NCI-H524 treated with DMSO at 0.1 percent for 48 hours (cell line): ENCODE measurements at places on chromosomes 13 and 19.

GRCh38 chr19:8528500-8528899 lies 14.5 kb upstream of the ZNF414 start:
- DNase-seq: no peak

DNA sequence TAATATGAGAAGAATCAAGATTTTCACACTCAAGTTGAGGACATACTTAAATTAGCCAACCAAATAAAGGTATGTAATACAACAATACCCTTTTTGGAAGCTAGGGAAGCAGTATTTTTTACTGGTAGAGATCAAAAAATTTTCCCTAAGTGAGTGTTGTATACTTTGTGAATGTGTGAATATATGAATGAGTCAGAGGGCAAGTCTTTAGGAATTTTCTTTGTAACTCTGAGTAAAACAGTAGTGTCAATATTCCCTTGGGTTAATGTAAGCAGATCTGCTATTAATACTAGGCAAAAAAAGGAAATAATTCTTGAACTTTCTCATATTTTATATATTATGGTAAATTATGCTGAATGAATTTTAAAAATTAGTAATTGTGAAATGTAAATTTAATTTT lies 1161.8 kb upstream of the MIR17HG start:
- no peak for DNase-seq

DNA sequence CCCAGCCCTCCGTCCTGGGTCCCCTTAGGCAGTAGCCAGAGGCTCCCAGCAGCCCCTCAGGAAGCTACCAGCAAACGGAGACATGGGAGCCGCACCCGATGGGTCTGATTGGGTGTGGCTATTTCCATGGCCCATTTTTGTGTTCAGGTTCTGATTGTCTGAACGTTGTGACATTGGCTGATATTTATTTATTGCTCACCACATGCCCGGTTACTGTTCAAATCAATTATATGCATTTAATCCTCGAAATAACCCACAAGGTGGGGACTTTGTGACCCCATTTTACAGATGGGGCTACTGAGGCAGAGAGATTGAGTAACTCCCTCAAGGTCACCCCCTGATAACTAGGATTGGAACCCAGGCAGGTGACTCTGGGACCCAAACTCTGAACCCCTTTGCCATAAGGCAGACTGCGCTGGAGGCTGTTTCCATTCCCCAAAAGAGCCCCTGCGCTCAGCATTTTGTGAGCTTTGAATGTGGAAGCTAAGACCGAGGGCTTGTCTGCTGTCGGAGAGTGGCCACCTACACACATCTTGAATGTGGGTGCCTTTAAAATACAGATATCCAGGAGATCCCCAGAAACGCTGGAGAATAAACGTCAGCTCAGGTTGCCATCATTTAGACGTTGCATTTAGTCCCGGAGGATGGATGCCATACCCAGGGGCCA lies 13.6 kb upstream of the MCF2L start:
- no peak for DNase-seq

GRCh38 chr19:15404097-15404779 lies 14.6 kb downstream of the AKAP8L start:
- no peak for DNase-seq

DNA sequence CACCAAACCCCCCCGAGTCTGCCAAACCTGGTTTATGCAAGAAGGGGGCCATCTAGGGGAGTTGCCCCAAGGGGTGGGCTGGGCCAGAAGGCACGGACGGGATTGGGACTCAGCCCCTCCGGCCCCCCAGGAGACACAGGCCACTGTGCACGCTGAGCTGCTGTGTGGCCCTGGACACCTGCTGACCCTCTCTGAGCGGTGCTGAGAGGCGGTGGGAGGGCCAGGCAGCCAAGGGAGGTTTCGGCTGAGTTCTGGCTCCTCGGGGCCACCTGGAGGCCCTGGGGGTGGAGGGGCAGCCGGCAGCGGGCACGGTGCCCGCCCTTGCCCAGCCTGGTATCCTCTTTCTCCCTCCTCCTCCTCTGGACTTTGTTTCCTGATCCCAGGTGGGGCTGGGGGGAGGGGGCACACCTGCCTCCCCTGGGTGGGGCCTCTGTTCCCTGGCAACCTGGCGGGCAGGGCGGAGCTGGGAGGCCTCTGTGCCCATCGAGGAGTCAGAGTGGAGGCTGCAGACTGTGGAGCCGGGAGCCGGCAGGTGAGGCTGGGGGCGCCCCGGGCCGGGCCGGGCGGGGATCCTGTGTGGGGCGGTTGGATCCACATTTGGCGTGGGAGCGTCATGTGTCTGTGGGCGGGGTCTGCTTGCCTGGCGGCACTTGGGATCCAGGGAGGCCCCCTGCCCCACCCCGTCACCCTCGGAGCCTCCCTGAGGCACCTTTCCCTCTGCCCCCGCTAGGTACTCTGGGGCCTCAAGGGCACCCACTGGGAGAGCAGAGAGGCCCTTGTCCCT lies at the start of gene MISP:
Gene MISP (plus strand): TSS at position 473 of the 784 bp plus-strand sequence. CDS start 5,835 bp downstream, outside the sequence.
- DNase-seq: no peak

DNA sequence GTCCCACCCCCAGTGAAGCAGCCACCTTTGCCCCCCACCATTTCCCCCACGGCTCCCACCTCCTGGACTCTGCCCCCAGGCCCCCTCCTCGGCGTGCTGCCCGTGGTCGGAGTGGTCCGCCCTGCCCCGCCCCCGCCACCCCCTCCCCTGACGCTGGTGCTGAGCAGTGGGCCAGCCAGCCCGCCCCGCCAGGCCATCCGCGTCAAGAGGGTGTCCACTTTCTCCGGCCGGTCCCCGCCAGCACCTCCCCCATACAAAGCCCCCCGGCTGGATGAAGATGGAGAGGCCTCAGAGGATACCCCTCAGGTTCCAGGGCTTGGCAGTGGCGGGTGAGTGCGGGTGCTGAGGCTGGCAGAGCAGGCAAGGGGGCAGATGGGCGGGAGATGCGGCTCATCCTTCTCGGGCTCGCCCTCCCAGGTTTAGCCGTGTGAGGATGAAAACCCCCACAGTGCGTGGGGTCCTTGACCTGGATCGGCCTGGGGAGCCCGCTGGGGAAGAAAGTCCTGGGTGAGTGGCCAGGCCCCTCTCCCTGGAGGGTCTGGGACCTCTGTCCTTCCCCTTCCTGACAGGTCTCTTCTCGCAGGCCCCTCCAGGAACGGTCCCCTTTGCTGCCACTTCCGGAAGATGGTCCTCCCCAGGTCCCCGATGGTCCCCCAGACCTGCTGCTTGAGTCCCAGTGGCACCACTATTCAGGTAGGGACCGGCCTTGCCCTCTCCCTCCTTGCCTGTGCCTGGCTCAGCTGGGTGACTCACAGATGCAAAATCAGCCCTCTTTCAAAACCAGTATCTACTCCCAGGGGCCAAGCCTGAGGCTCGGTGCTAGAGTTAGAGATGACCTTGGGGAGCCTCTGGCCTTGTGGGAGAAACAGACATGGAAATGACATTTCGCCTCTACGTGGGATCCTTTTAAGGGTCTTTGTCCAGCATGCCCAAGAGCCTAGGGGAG lies 8.8 kb downstream of the IGFLR1 start:
- DNase-seq: no peak

- DNase-seq: no peak
Measured at GRCh38 chr19:14826006-14826405, 9.0 kb downstream of the OR7A5 start.

- DNase-seq: no peak
Measured at GRCh38 chr13:83332751-83333150, 549.5 kb downstream of the SLITRK1 start.

DNA sequence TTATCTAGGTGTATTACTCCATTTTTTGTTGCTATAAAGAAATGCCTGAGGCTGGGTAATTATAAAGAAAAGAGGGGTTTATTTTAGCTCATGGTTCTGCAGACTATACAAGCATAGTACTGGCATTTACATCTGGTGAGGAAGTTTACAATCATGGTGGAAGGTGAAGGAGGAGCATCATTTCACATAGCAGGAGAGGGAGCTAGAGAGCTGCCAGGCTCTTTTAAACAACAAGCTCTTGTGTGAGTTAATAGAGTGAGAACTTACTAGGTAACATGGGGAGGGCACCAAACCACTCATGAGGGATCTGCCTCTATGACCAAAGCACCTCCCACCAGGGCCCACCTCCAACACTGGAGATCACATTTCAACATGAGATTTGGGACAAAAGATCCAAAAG lies 221.7 kb upstream of the GPC6 start:
- no peak for DNase-seq
